Activated naive CD8-positive, alpha-beta T cell treated with anti-CD3 and anti-CD28 coated beads, Interleukin-2, amount 10 ng/mL, durations not matched to agents 7 days and 5 days (primary cell): ENCODE measurements at places on chromosomes 2 and 18. TPM values are rescaled to one million over a fixed set of nuclear protein-coding genes. Genes with fewer than 3 reads are reported as not detected.

DNA sequence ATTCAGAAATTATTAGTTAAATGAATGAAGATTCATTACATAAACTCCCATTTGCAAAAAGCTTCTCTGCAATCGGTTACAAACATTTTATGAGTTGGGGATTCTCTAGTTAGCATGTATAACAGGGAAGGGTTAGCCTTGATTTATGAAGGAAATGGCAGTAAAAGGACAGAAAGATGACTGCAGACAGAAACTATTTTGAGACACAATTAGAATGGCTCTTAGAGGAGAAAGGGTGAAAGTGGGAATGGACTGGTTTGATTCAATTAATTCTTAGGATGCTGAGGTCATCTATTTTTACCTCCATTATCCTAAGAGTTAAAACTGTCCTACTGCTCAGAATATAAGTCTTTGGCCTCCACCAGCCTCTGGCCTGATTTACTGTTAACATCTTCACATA, 250.8 kb upstream of the DLGAP1 start:
- DNase-seq, result no peak

DNA sequence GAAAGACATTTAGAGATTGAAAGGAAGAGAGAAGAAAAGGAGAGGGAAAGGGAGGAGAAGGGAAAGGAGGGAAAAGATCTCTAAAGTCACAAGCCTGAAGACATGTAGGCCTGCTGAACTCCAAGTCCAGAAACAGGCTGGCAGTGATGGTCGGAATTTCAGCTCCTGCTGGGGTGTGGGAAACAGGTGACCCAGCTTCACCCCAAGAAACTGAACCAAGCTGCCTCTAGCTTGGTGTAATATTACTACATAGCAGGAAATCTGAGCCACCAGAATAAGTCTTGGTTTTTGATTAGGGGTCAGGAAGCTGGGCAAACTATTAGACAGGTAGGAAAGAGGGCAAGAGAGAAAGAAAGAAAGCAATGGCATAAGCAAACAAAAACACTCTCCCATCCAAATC, 185.8 kb downstream of the PDE11A start:
- DNase-seq, result no peak

- DNase-seq, result no peak
Measured at GRCh38 chr2:46066601-46067000, 230.6 kb upstream of the EPAS1 start.

UGT1A4 gene
- total RNA-seq, result not detected

NAT8 gene
- not detected for total RNA-seq

VPS54 gene
- 15.2 TPM for total RNA-seq

- no peak for DNase-seq
Measured at GRCh38 chr2:237354892-237355291, 59.1 kb downstream of the COL6A3 start.
